ENCODE measurements at places on chromosomes 7 and 10.

DNA sequence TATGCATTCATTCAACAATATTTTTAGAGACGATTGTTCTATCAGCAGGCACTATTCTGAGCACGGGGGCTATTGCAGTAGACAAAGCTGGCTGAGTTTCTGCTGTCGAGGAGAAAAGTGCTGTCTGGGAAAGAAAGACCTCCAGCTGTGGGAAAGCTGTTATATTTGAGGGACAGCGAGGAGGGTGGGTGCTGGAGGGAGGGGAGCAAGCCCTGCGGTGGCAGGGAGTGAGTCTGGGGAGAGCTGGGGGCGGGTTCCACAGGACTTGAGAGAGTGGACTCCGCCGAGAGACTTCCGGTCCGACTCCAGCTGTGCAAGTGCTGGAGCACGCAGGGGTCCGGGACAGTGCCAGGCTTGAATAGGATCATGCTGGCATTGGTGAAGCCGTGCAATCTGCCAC, 602.1 kb upstream of the FOXK1 start:
- no peak for DNase-seq

DNA sequence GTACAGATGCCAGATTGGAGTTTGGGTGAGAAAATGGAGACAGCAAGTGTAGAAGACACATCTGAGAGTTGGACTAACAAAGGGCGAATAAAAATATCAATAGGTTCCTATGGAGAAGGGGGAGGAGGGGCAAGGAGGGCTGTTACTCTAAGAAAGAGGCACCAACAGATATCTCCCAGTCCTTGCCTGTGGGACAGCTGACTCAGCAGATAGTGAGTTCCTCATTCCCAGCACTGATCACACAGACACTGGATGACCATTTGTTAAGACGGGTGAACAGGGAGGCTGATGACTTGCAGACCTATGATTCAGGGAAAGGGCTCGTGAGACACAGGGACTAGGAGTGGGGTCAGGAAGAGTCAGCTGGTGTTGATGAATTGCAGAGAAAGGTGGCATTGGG, 5.7 kb upstream of the PRR15 start:
- no peak for DNase-seq

- DNase-seq: no peak
These were observed 5.2 kb downstream of the ATG9B start for GRCh38 chr7:151019130-151019447.

DNA sequence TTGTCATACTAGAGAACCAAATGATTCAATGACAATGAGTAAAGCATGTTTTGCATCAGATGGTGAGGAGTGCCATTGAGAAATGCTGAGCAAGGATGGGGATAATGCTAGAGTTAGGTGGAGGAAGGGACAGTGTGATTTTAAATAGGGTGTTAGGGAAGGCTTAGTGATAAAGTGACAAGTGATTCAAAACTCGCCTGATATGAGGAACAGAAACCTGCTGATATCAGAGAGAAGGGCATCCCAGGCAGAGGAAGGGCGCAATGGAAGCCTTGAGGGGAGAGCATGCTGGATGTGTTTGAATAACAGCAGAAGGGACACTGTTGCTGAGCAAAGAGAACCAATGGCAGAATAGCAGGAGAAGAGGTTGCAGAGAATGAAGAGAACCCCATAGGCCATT, 196.2 kb downstream of the NRG3 start:
- no peak for DNase-seq

- DNase-seq: no peak
These were observed 1.1 kb upstream of the EMX2 start for GRCh38 chr10:117541405-117541908.

DNA sequence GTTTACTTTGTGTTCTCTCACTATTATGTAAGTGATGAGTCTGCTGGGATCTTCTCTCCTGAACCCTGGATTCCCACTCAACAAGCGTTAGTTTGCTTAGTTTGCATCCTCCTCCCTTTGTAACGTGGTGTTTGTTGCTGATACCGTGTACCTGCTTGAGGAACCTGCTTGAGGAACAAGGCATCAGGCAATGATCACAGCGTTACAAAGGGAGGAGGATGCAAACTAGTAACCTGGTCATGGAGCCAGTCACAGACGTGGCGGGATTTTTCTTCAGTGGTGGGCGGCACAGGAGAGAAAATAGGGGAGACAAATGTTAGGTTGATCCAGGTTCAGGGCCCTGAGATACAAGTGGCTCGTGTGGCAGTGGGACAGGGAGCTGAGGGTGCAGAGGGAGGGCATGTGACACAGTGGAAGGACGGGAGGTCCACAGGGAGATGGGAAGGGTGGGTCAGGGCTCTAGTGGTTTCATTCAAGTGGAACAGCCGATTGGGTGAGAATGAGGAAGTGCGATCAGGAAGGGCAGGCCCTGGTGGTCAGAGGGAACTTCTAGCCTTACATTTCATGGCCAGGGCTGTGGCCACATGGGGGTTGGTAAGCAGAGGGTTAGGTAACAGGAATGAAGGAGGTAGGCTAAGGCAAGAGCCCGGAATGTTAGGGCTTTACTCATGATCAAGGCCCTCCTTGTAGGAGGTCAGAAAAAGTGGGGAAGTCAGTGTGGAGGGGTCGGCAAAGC, 38.0 kb downstream of the SNX10 start:
- DNase-seq: no peak

DNA sequence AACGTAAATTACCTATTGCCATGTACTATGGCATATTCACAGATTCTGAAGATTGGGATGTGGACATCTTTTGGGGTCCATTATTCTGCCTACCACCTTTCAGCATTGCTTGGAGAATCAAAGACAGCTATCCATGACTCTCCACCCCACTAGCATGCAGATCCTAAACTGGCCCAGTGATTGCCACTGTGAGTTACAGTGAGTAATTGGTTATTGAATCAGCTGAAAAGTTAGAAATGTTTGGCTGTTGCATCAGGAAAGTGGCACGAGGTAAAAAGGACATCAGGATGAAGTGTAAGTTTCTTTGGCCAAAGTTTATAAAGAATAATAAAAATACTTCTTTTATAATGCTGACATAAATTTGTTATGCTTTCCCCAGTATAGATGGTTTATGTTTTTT, 148.2 kb upstream of the ETV1 start:
- DNase-seq: no peak

DNA sequence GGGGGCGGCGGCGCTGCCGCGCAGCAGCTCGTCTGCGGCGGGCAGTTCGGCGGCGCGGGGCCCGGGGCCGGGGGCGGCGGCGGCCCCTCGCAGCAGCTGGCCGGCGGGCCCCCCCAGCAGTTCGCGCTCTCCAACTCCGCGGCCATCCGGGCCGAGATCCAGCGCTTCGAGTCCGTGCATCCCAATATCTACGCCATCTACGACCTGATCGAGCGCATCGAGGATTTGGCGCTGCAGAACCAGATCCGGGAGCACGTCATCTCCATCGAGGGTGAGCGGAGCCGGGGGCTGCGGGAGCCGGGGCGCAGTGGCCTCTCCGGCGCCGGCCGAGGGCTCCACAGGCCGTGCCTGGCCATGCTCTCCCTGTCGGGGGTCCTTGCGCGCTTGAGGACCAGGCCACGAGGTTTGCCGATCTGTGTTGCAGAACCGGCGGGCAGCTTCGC, 548 bp downstream of the AGAP3 start:
- DNase-seq: peak; percentile 60
